ENCODE measurements at places on chromosomes 7 and 10. TPM values are rescaled to one million over a fixed set of nuclear protein-coding genes. Genes with fewer than 3 reads are reported as not detected.

The ADCY1 gene
- 0.44 TPM for total RNA-seq

The OR2A1 gene
- not detected for total RNA-seq

The COPS6 gene
- 73.9 TPM for total RNA-seq

The LIPM gene
- total RNA-seq = not detected

DNA sequence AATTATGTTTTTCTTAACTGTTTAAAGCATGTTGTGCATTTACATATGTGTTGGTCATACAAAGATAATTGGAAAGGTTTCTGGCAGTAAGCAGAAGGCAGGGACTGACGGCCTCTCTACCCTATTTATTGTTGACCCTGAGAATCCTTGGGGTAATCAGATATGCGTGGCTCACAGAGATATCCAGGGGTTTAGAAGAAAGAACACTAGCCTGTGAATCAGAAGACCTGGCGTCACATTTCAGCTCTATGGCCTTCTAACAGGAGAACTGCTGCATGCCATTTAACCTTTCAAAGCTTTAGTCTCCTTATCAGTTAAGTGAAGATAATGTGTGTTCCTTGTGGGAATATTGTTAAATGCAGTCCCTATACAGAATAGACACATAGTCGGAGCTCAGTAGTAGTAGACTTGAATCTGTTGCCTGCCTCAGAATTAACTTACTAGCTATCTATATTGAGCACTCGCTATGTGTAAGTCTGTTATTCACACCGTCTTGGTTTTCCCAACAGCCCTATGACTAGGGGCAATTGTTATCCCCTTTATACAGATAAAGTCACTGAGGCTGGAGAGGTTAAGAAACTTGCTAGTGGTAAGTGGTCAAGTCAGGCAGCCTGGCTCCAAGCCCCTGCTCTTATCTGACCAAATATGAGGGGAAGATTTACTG, 129.6 kb upstream of the ANKRD1 start:
- DNase-seq = no peak

GRCh38 chr10:4492202-4492601, 333.8 kb upstream of the AKR1E2 start:
- DNase-seq = no peak

GRCh38 chr10:3748484-3748883, 36.5 kb downstream of the KLF6 start:
- peak; percentile 26 for DNase-seq

DNA sequence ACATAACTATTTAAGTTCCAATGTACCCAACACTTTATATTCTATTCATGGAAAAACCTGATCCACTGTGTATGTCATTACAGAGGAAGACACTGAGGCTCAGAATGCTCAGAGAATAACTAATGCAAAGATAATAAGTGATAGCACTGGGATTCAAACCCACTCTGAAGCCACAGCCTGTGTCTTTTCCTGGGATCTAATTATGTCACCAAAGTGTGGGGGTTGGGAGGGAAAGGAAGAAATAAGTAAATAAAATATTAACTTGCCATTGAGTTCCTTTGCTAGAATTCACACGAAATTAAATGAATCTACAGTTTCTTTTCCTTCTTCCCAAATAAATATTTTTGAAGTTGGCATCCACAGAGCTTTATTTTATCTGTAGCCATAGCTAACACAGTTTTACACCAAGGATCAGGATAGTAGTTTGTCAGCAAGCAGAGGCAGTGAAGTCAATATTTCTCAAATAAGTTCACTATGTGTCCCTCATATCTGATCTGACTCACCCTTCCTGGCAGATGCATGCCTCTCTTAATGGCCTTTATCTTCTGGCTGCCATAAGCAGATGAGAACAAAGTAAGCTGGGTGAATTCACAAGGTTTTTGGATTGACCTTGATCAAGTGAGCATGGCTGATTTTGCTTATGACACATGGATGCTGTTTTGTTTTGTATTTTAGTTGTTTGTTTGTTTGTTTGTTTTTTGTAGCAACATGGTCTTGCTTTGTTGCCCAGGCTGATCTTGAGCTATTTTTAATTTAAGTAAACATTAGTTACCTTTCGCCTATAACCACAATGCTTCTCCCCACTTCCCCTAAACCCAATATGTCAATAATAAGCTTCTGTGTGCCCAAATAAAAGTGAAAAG, 6.3 kb downstream of the RAPGEF5 start:
- DNase-seq = peak; percentile 81

DNA sequence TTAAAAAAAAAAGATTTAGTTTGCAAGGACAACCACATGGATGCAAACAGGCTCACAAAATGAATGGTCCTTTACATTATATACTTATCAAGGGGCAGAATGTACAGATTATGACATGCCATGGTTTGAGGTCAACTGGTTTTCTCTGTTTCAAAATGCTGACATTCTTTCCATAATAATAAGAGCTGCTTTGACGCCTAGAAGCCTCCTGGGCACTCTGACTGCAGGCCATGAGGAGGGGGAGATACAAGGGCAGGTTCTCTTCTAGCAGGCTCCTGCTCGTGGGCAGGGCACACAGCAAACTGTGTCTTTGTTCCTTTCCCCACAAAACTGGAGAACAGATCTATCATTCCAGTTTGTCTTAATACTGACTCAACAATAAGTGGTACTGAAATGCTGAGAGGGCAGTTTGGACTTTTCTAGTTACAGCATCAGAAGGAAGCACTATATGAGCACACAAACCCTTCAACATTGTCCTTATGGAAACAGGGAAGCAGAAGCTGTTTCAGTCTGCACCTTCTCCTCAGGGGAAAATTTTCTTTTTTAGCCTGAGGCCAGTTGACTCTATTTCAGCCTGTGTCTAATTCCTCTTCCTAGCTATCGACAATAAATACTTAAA, 314.9 kb upstream of the AOAH start:
- DNase-seq = no peak

DNA sequence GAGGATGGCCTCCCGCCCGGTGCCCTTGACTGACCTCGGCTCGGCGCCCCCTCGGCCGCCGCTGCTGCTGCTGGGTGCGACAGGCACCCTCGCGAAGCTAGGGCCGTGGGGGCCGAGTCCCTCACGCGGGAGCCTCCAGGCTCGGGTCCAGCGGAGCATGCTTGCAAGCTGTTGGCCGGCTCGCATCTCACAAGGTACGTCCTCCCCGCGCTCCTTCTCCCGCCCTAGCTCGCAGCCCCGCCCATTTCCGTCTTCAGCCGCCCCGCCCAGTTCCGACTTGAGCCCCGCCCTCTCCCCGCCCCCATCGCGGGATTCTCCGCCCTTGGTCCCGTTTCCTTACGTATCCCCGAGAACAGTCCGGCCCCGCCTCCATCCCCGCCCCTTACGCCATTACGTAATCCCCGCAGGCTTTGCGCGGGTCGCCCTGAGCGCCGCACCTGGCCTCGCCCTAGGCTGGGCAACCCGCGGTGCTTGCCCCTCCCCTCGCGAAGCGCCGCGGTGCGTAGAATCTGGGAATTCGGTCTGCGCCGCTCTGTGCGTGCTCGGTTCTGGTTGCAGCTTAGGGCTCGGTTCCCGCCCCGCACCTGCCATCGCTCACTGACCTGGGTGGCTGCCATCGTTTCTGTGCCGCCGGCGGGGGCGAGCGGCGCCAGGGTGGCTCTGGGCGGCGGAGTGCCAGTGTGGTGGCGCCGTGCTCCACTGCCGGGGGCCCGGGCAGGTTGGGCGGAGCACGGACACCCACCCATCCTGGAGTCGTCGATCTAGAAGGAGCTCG, at the start of gene ABHD11:
TSS of gene ABHD11 (minus strand) at position 191 of the 775 bp plus-strand sequence. CDS start at position 159, 32 bp downstream.
- peak; percentile 97 for DNase-seq

GRCh38 chr10:373015-373414, 237.8 kb downstream of the ZMYND11 start:
- no peak for DNase-seq

DNA sequence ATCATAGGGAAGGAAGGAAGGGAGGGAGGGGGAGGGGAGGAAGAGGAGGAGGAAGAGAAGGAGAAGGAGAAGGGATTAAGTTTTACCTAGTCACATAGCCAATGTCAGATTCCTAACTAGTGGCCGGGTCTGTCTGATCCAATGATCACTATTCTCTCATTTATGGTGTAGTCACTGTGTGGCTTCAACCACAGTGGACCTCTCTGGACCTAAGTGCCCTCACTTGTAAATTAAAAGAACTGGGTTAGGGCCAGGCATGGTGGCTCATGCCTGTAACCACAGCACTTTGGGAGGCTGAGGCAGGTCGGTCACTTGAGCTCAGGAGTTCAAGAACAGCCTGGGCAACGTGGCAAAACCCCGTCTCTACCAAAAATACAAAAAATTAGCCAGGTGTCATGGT, 6.6 kb upstream of the SERPINE1 start:
- DNase-seq = no peak

GRCh38 chr10:45520476-45520875, 146.5 kb downstream of the ALOX5 start:
- no peak for DNase-seq

GRCh38 chr7:40986351-40986873, 716.5 kb downstream of the INHBA start:
- no peak for DNase-seq

DNA sequence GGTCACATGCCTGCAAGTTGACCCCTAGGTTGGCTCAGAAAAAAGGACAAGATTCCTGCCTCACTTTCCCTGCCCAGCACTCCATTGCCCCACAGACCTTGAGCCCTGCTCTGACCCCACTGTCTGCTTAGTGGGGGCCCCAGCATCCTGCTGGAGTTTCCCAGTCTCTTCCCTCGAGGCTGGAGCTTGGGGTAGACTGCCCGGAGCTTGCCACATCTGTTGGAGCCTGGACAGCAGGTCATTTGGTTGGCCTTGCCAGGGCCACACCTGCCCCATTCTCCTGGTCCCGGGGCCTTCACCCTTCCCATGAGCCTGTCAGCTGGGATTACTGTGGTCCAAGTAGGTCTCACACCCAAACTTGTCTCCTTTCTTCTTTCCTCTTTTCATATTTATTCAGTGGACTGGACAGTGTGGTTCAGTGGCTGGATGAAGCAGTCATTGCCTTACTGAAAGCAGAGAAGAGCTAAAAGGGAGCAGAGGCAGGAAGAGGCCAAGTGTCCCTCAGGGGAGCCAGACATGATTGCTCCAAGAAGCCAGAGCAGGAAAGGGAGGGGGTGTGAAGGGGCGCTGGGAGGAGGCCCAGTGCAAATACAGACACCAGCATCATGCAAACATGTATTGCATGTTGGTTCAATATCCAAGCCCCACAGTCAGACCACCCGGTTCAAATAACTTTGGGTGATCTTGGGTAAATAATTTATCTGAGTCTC, 56.2 kb upstream of the CACUL1 start:
- no peak for DNase-seq

DNA sequence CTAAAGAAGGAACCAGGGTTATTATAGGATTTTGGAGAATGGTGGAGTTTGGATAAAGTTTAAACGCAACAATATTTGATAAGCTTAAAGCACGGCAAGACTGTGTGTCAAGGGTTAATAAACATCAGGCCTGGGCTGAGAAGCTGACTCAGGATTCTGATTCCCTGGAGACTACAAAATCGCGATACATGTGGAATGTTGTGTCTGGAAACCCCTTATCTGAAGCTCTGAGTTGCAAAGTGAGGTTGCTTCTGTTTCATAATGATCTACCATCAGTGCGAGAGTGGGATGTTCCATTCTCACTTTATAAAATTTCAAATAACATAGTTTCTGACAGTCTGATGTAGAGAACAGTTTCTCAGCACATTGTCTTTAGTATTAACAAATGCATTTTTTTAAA, 7.8 kb downstream of the C1GALT1 start:
- DNase-seq = no peak

GRCh38 chr10:123068087-123068853, 59.5 kb downstream of the ACADSB start:
- no peak for DNase-seq

DNA sequence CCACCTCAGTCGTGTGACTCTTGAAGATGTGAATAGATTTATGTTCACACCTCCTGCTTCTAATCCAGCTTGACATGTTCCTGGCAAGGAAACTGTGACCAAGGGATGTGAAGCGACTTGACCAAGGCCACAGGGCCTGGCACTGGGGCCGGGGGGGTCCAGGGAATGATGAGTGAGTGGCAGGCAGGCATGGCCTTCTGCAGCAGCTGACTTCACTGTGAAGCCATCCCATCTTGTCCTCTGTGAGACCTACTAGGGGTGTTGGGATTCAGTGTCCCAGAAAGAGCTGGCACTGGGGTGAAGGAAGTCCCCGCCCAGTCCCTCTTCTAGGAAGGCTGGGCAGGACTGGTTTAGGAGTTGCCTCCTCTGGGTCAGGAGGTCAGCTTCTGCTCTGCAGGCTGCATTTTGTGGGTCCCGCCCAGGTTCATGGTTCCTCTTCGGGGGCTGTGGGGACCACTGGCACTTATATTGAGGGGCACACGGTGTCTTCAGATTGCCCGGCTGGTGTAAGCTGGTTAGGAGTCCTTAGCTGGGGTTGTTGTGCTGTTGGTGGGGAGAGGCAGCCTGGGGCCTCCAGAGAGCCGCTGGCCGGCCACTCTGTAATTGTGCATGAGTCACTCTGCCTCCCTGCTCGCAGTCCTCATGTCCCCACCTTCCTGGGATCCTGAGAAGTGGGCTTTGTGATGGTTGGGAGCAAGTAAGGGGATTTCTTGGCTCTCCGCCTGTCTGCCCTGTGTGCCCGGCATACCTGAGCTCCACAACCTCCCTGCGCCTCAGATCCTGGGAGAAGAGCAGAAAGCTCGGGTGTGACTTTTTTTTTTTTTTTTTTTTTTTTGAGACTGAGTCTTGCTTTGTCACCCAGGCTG, 11.0 kb downstream of the ZMIZ1 start:
- peak; percentile 40 for DNase-seq

Measured in lung microvascular endothelial cell (primary cell).